ENCODE measurements at places on chromosomes 11 and 22. TPM values are rescaled to one million over a fixed set of nuclear protein-coding genes. Genes with fewer than 3 reads are reported as not detected.

GRCh38 chr11:62402226-62402959 is 16.4 kb upstream of the SCGB1A1 start:
- no peak for DNase-seq

GRCh38 chr11:12017243-12017678 is 8.8 kb upstream of the DKK3 start:
- DNase-seq: peak; percentile 97

DNA sequence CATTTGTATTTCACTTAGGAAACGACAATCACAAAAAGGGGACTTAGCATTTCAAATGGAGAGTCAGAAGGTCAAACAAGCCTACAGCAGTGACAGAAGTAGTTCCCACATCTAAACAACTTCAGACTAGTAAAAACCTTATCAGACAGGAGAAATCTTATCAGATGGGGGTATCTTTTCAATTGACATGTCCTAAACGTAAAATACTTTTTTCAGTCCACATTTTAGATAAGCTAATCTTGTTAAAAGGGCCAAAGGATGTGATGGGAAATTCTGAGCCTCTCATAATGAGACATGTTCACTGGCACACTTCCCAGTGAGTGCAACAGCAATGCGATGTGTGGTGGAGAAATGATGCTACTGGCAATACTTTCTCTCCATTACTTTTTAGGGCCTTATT is 2.4 kb downstream of the MAPK1 start:
- DNase-seq: peak; percentile 67

- no peak for DNase-seq
These were observed 47.1 kb downstream of the PLEKHA7 start for GRCh38 chr11:16966930-16967671.

- DNase-seq: no peak
These were observed 3.2 kb downstream of the DGAT2 start for GRCh38 chr11:75771646-75772410.

GRCh38 chr22:26743149-26743548 is 85.8 kb downstream of the MIAT start:
- DNase-seq: no peak

DNA sequence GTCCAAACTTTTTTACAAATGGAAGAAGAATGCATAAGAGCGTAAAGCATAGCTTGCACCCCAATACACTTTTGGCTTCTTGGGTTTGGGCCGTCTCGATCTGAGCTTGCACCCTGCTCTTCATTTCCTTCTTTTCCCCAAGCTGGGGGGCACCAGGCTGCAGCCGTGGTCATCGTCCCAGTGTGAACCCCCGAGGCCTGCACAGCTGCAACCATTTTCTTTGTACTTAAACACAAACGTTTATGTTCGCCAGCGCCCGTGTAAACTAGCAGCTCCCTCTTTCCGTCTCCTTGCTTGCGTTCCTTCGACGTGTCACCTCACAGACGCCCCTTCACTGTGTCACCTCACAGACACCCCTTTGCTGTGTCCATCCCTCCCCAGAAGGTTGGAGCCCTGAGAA is 10.1 kb downstream of the KRTAP5-5 start:
- no peak for DNase-seq

PATE2 gene
- not detected for total RNA-seq

DNA sequence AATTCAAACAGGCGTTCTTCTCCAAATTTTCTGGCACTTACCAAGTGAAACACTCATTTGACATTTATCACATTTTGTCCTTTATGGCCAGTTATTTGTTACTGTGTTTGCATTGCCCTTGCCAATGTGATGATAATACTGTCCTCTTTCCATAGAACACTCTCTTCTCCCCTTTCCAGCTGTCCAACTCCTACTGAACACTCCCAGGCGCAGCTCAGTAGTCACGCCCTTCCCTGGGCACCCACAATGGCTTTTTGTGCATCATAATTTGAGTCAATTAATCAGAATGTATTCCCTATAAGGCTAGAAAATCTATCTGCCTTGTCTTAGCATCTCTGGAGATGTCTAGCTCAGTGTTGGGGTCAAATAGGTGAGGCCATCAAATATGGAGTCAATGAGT is 21.2 kb upstream of the B3GAT1 start:
- no peak for DNase-seq

- DNase-seq: no peak
These were observed 539.6 kb upstream of the CADM1 start for GRCh38 chr11:116043857-116044256.

DNA sequence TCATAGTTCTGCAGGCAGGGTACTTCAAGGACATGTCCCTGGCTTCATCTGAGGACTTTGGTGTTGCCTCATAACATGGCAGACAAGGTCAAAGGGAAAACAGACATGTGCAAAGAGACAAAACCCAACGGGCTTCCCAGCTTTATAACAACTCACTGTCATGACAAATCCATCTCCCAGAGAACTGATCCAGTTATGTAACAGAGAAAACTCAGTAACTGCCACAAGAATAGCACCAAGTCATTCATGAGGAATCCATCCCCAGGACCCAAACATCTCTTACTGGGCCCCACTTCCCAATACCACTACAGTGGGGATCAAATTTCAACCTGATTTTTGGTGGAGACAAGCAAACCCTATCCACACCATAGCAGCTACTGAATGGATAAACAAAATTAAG is 13.0 kb downstream of the OR52N4 start:
- no peak for DNase-seq

CBL gene
- total RNA-seq: 40.1 TPM

DNA sequence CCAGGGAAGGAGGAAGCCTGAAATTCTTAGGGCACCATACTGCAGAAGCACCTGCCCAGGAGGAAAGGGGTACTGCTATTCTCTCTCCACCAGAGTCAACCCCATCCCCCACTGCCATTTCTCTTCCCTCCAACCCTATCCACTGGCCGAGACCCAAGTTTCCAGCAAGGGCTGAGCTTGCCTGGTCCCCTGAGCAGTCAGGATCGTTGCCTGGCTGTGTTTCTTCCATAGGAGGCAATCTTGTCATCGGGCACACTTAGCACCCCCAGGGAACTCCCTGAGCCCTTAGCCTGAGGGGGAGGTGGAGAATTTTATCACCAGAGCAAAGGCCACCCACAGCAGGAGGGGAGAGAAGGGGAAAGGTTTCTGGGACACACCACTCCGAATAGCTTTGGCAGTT is 115.8 kb upstream of the NECTIN1 start:
- no peak for DNase-seq

MRGPRF gene
- not detected for total RNA-seq

- no peak for DNase-seq
These were observed 21.4 kb downstream of the RGL4 start for GRCh38 chr22:23712256-23712655.

DNA sequence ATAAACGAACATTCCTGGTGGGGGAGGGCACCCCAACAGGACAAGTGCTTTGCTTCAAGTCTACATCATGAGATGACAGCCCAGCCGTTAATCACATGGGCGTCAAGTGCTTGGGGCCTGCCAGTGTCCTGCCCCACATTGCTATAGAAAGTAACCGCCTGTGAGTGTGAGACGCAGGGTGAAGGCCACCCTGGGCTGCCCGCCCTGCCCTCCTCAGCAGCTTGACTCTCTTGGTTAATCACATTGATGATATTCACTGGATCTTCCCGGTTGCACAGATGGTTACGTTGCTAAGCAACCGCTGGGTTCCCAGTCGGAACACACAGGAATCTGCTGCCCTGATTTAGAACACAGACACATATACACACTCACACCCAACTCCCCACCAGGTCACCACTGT is 79.3 kb downstream of the CTTN start:
- no peak for DNase-seq

DNA sequence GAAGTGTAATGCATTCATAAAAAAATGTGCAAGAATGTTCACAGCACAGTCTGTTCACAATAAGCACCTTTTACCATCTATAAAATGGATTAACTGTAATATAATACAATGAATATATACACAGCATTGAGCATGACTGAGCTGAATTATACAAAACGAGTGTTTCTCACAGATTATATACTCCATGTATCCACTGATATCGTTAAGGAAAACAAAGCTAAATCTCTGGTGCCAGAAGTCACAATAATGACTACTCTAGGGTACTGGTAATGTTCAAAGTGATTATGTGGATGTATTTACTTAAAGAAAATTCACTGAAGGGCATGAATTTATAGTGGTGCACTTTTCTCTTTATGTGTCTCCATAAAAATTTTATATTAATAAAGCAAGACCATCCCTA is 33.2 kb downstream of the ACAT1 start:
- no peak for DNase-seq

GRIK4 gene
- total RNA-seq: 0.74 TPM

DNA sequence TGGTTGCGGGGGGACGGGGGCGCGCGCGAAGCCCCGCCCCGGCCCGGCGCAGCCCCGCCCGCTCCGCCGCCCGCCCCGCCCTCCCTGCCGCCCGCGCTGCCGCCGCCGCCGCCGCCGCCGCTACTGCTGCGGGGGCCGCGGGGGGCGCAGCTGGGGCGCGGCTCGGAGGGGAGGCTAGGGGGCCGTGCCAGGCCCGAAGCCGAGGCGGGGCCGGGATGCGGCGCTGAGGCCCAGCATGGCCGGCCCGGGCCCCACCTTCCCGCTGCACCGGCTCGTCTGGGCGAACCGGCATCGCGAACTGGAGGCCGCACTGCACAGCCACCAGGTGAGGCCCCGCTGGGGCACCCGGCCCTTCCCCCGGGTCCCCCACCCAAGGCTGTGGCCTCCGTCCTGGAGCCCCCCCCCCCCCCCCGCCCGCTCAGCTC is at the start of gene ANKRD13D:
Gene ANKRD13D (plus strand): TSS at position 78 of the 425 bp plus-strand sequence. CDS start 158 bp downstream, at position 236.
- no peak for DNase-seq

C1QTNF6 gene
- total RNA-seq: 31.5 TPM

MYO18B gene
- not detected for total RNA-seq

OR51I2 gene
- not detected for total RNA-seq

All from endothelial cell of umbilical vein (primary cell).